ENCODE measurements at places on chromosomes 1 and 21. TPM values are rescaled to one million over a fixed set of nuclear protein-coding genes. Genes with fewer than 3 reads are reported as not detected.

GRCh38 chr21:34707876-34708325 is 39.1 kb downstream of the CLIC6 start:
- H3K27me3 ChIP-seq: no peaks in the 10 kb centered on the region
- peak; percentile 8 for DNase-seq
- H3K4me3 ChIP-seq: peak overlapping the region; percentile 20
- H3K27ac ChIP-seq: peak overlapping the region; percentile 22

The C1QC gene
- total RNA-seq: not detected

- peaks cover 7% of the 10 kb centered on the region for H3K4me1 ChIP-seq
- H3K27ac ChIP-seq: no peak overlapping the region
- no peak overlapping the region for H3K4me3 ChIP-seq
- no peak for DNase-seq
These were observed 20.8 kb upstream of the TRIM17 start for GRCh38 chr1:228437424-228437962.

The HES3 gene
- not detected for total RNA-seq

DNA sequence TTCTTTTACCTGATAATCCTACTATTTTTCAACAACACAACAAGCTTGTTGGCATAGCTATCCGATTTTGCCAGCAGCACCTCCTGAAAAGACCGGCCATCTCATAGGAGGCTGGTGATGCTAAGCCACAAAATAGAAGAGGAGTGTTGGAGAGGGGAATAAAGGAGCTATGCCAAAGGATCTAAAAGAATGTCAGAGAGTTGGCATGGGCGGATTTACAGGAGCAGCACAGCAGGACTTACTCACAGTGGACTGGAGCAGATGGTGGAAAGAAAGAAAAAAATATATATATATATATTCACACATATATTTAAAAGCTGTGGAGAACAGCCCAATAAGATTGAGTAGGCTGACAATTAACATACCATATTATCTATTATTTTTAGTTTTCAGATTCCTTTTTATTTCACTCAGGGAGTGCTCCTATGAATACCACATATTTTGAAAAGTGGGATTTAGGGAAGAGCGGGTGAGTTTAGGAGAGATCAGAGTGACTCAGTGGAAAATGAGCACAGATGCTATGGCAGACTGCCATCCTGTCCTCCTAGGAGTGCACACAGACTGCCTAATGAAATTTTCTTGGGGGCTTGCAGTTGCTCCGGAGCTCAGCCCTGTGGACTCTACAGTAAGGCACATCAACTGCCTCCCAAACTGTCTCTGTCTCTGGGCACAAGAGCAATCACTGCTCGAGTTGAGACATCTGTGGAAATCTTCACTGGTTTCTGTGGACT is 394.4 kb upstream of the CHRM3 start:
- H3K4me1 ChIP-seq: no peaks in the 10 kb centered on the region
- H3K36me3 ChIP-seq: no peaks in the 10 kb centered on the region
- no peak for DNase-seq
- H3K27me3 ChIP-seq: no peaks in the 10 kb centered on the region
- H3K27ac ChIP-seq: no peak overlapping the region

- no peak overlapping the region for H3K27ac ChIP-seq
- H3K4me3 ChIP-seq: no peak overlapping the region
- H3K4me1 ChIP-seq: no peaks in the 10 kb centered on the region
- no peaks in the 10 kb centered on the region for H3K36me3 ChIP-seq
These were observed 91.0 kb upstream of the TMEM51 start for GRCh38 chr1:15062479-15063099.

Data from CD4-positive, alpha-beta T cell (primary cell).